NCI-H2081 treated with DMSO at 0.1 percent for 48 hours (cell line): ENCODE measurements at places on chromosomes 2 and 18.
A peak's percentile ranks its signal among the peaks of the same experiment; 100 is the strongest.

DNA sequence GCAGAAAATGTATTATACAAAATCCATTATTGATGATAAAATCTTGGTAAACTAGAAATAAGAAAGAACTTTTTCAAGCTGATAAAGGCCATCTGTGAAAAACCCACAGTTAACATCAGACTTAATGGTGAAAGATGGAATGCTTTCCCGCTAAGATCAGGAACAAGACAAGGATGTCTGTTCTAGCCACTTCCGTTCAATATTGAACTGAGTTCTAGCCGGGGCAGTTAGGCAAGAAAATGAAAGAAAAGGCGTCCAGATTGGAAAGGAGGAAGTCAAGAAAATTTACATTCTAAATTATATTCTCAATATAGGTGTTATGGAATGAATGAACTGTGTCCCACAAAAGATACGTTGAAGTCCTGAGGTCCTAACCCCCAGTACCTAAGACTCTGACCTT lies 39.1 kb upstream of the DTNB start:
- DNase-seq = no peak

- DNase-seq = no peak
Observed at GRCh38 chr18:3451989-3452749, 2.2 kb downstream of the TGIF1 start.

DNA sequence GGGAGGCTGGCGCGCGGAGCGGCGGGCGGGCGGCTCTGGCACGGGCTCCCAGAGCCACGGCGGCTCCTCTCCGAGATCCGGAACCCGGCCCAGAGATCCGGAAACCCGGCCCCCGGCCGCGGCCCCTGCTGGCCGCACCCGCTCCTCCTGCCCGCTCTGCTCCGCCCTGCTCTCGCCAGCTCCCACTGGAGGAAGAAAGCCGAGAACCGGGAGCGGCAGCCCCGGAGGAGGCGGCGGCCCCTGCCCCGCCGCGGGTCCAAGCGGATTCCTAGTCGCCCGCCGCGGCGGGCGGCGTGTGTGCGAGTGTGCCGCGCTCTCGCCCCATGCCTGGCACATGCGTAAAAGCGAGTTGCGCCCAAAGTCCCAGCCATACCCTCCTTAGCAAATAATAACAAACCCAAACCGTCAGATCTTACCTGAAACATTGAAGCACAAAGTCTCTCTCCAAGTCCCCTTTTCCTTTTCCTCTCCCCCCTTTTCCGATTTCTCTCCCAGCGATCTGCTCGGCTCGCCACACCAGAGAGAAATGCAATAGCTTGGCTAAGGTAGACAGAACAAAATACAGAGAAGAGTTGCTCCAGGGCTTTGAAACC lies 108.7 kb upstream of the KCTD1 start:
- peak; percentile 18 for DNase-seq

DNA sequence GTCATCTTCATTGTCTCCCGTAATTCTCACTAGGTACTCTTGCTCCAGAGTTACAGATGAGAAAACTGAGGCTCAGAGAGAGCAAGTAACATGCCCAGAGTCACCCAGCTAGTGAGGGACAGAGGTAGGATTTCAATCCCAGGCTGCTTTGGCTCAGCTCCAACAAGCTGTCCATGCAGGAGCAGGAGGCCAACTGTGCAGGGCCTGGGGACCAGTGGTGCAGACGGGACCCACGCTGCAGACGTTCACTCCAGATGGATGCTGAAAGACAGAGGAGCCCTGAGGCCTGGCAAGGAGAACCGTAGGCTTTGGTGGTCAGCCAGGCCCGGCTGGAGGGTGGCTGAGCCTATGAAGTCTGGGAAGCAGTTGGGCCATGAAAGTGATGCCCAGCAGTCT lies 102.6 kb downstream of the MCFD2 start:
- no peak for DNase-seq

GRCh38 chr18:76230791-76231190 lies 264.3 kb downstream of the ZNF516 start:
- no peak for DNase-seq

GRCh38 chr2:65062843-65063825 lies 6.9 kb downstream of the CEP68 start:
- DNase-seq = no peak

- DNase-seq = no peak
Observed at GRCh38 chr2:81163583-81163982, 859.0 kb upstream of the LRRTM1 start.

- peak; percentile 50 for DNase-seq
Observed at GRCh38 chr2:220504938-220505503, 877.6 kb downstream of the SLC4A3 start.

- DNase-seq = no peak
Observed at GRCh38 chr2:73111073-73112025, 1.4 kb downstream of the RAB11FIP5 start.

GRCh38 chr18:33831424-33831823 lies 253.4 kb downstream of the ASXL3 start:
- DNase-seq = no peak

DNA sequence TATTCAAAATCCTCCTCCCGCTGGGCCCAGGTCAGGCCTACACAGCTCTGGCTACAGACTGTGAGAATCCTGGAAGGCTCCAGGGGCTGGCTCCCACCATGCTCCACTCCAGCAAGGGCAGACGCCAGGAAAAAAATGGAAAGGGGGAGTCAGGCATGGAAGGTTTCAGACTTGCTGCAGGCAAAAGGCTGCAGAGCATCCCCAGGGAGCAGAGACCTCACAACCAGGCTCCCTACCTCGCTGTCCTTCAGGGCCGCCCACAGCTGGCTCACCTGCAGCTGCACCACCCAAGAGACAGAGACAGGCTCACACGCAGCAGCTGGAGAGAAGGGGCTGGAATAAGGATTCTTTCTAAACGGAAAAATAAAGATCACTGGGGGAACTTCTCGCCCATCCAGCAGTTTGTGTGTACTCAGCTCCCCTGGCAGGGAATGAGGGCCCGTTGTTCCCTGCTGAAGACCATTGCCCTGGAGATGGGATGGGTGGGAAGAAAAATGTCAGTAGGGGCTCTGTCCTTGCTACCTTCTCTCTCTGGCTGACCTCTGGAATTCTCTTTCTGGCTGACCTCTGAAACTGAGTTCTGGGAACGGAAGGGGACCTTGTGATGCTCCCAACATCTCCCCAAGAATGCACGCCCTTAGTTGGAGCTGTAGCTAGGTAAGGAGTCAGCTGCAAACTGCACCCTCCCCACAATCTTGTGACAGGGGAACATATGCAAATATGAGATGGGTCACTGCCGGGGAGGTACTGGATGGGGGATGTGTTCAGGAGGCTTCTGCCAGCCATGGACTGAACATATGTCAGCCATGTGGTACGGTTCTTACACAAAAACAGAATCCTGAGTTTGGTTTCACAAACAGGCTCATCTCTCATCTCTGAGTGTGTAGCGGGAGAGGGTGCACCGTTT lies 34.5 kb downstream of the BCL2 start:
- DNase-seq = no peak

- no peak for DNase-seq
Observed at GRCh38 chr18:37242091-37242490, 323.5 kb downstream of the CELF4 start.

- DNase-seq = no peak
Observed at GRCh38 chr18:76824145-76824676, 1.9 kb downstream of the ZNF236 start.

DNA sequence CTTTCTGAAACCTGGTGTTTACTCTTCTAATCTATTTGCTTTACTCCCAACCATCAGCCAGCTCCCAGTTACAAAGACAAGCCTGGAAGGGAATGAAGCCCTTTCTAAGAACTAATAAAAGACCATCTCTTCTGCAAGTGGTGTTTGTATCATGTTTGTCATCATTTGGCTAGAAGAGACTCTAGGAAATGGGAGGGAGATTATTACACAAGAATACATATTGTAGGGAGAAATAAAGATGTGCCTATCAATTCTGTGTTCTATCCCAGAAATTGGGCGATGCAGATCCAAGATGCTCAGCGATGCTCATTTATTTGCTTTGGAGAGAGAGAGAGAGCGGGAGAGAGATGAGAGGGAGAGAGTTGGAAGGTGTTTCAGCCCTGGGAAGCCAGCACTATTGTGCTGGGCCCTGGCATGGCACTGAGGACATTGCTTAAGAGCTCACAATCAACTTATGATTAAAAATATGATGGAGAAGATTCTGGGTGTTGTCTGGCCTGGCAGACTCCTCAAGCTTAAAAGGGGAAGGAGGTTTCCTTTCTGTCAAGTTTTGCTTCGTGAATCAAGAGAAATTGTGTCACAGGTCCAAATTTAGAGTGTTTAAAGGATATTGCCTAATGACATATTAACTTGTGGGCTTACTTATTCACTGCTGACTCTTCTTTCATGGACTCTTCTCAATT lies 41.8 kb upstream of the AFF3 start:
- DNase-seq = no peak
